Kidney tubule cell (primary cell): ENCODE measurements at places on chromosomes 1 and 21.

DNA sequence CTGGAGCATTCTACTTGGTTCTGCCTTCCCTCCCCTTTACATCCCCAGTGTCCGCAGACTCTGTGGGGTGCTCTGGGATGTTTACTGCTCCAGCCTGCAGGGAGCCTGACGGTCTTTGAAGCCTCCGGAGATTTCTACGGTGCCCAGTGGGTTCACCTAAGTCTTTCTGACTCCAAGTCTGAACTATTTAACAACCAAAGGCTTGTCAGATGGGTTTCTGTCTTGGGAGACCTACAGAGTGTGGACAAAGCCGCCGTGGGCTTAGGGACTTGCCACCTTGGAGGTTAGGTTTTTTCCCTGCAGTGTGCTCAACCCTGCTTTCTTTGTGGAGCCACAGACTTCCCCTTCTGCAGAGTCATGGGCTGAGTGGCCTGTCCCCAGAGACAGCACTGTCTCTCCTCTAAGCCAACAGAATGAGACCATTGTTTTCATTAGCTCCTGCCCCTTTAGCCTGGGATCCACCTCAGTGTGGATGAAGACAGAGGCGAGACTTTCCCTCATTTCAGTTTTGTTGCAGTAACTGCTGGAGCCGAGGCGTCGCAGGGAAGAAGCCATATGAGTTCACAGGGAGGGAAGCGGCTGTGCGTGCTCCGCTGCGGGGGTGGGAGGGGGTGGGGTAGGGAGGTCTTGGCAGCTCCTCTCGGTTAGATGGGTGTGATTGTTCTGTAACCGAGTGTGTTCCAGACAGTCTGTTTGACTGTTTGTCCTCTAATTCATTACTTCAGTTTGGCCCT, 120.7 kb downstream of the CNIH3 start:
- no peak for DNase-seq

- DNase-seq = no peak
Observed at GRCh38 chr1:57987523-57987922, 559.0 kb downstream of the OMA1 start.

DNA sequence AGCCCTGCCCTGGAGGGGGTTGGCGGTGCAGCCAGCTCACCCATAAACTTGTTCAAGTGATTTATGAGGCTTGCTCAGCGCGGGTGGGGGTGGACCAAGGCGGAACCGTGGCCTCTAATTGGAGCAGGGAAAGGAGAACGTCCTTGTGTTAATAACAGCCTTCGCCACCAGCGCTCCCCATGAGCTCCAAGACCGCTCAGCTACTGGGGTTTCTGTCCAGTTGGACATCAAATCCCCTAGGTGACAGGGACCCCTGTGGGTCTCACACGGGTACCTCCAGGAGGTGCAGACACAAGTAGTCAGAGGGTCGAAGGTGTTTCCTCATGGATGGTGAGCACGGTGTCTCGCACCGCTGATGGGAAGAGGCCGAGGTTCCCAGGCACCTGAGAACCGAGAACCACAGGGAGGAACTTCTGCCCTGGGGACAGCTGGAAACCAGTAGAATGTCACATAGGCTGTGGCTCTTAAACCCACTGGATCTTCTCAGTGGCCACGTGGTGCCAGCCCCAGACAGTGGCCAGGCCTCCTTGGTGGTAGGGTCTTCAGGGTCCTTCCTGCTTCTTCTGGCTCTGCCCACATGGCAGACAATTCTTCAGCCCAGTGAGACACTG, 3.7 kb upstream of the ACTRT2 start:
- no peak for DNase-seq

DNA sequence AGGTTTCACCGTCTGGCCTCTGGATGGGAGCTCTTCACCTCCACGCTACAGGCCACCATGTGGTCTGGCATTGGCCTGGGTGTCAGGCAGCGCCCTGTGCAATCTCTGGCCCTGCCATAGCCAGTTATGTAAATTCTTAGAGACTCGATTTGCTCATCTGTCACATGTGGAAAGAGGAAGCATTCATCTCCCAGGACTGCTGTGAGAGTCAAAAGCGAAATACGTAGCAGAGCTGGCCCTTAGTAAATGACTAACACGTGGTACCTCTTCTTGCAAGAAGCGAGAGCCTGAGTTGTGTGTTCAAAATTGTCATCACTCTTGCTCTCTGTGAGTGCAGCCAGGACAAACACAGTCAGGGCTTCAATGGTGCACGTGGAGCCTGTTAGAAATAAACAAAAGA, 159.0 kb upstream of the BACE2 start:
- DNase-seq = no peak

GRCh38 chr1:94723894-94724293, 96.3 kb upstream of the SLC44A3 start:
- DNase-seq = peak; percentile 69

- no peak for DNase-seq
Observed at GRCh38 chr1:220878191-220879075, 810 bp upstream of the HLX start.

GRCh38 chr1:81129776-81130175, 671.0 kb upstream of the ADGRL2 start:
- no peak for DNase-seq

DNA sequence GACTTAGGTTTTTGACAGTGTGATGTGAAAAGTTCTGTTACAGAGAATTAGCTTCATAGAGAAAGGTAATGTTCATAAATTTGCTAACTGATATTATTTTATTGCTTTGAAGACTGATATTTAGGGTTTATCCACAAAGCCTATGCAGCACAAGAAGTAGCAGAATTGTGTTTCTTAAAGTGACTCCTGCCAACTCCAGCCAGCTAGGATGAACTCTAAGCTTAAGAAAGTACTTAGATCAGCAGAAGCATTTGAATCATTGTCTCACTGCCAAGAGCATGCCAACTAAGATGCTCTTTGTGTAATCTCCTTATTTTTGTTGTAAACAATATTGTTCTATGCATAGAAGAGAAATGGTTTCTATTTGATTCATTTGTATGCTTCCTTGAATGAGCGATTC, 589.4 kb upstream of the ADGRL4 start:
- no peak for DNase-seq

DNA sequence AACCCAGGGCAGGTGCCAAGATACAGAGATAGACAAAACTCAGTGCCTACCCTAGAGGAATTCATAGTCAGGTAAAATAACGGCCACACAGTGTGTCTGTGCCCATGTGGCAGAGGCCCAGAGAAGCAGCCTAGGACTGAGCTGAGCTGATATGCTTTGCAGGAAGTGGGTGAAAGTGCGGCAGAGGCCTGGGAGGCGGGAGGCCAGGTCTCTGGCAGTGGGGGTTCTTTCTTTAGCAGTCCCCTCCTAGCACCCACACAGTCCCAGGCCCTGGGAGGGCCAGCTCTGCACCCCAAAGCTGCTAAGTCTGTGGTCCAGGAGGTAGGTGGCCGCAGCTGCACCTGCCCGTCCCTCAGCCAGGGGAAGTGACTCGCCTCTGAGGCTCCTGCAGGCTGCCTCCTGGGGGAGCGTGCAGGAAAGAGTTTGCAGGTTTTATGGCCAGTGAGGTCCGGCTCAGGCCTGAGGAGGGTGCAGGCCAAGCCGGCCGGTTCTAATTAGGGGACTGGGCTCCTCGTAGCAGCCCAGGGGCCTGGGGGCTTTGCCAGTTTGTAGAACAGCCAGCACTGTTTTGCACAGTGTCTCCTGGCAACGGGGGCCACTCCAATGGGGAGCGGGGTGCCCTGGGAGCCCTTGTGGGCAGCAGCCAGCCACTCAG, 107.9 kb downstream of the SPSB1 start:
- DNase-seq = peak; percentile 73

- no peak for DNase-seq
Observed at GRCh38 chr1:182587666-182588499, 1.2 kb downstream of the RNASEL start.

DNA sequence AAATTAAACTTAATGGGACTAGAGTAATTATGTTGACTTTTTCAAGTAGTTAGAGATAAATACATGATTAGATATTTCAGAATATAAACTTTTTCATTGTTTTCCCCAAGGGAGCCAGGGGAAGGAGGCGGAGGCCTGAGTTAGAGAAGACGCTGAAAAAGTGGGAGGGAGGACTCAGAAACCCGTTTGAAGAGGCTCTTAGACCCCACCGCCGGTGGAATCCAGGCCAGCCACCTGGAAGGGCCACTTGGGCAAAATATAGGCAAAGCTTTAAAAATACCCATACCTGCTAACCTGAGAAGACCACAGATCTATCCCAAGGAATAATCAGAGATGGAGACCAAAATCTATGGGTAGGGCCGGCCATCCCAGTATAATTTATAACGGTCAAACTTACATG, 242.6 kb downstream of the PTPRU start:
- DNase-seq = no peak

- DNase-seq = no peak
Observed at GRCh38 chr1:173871500-173871899, 3.3 kb downstream of the ZBTB37 start.

- DNase-seq = peak; percentile 72
Observed at GRCh38 chr1:86380257-86380861, 15.8 kb downstream of the ODF2L start.
